Stimulated activated CD8-positive, alpha-beta memory T cell treated with anti-CD3 and anti-CD28 coated beads, Interleukin-15, amount 100 ng/mL, for 24 hours (primary cell): ENCODE measurements at places on chromosomes 2 and 18.

DNA sequence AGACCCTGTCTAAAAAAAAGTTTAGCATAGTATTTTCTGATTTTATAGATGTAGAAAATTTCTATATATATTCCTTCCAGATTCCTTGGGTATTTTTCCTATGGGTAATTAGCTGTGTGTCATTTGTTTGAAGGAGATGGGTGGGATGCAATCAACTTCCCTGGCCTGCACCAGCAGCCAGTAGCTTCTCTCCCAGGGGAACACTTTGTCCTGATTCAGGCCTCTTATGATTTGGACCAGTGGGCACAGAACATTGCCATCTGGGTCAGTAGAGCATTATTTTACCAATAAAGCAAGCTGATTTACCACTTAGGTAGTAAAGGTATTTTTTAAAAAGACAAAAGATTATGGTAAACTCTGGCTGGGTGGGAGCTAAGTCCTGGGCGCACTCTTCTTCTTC, 26.9 kb downstream of the UBE2F start:
- DNase-seq = no peak

DNA sequence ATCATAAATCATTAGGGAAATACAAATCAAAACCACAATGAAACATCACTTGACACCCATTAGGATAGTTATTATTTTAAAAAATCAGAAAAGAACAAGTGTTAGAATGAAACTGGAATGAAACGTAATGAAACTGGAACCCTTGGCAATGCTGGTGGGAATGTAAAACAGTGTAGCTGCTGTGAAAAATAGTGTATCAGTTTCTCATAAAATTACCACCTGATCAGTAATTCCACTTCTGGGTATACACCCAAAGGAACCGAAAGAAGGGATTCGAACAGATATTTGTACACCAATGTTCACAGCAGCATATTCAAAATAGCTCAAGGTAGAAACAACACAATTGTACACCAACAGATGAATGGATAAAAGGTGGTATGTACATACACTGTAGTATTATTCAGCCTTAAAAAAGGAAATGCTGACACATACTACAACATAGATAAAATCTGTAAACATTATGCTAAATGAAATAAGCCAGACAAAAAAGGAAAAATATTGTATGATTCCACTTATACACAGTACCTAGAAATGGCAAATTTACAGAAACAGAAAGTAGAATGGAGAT, 27.0 kb downstream of the ROCK1 start:
- no peak for DNase-seq

DNA sequence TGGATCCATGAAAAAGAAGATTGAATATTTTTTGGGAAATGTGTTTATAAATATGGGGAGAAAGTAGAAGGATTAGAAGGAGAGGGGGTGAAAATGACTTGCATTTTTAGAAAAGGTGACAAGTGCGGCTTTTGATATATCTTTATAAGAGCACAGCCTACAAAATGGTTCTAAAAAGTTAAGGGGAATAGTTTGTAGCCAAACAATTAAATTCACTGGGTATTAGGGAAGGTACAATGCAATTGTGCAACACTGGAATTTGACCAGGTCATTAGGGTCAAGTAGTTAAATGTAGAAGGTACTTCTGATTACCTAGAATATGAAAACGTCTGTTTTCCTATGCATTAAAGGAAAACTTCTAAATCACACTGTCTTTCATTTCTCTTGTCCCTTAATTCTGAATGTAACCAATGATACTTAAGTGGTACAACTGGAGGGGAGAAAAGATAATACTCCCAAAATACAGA, 44.5 kb upstream of the SERTAD2 start:
- no peak for DNase-seq

- no peak for DNase-seq
Measured at GRCh38 chr2:25293958-25294562, 47.7 kb downstream of the DNMT3A start.

GRCh38 chr2:121137571-121137970, 147.4 kb downstream of the TFCP2L1 start:
- DNase-seq = no peak

- DNase-seq = no peak
Measured at GRCh38 chr2:69544951-69545350, 98.6 kb downstream of the AAK1 start.

- no peak for DNase-seq
Measured at GRCh38 chr2:9782197-9782719, 61.0 kb upstream of the TAF1B start.

DNA sequence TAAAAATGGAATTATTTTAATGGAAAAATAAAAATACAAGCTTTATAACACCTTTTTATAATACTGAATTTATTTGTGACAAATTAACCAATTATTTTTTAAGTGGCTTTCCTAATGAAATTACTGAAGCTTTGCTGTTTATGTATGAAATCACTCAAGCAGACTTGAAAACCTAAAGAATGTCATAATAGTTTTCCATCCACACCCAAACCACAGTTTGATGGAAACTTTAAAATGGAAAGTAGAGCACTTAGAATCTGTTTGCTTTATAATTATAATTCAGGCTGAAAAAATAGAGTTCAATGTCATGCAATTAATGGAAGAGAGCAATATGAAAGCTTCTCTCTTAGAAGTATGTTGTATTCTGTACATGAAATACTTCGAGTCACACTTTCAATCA, 31.6 kb upstream of the WDR75 start:
- no peak for DNase-seq

DNA sequence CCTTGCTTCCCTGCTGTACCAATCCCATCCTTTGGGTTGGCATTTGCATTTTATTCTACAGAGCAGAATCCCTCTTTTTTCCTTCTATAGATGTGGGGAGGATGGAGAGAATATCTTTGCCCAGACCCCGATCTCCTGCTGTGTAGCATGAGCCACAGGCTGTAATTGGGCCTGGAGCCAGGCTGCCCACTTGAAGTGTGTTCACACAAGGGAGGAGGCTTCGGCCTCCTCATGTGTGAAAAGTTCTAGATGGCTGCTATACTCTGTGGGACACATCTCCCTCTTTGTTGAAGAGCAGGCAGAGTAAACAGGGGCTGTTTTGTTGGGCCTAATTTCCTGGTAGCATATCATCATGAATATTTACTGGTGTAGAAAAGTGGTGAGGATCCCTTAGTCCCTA, 126.3 kb downstream of the XRCC5 start:
- DNase-seq = no peak

- DNase-seq = no peak
Measured at GRCh38 chr2:112790305-112790704, 6.0 kb upstream of the IL1A start.

- DNase-seq = no peak
Measured at GRCh38 chr18:8287196-8287885, 321.9 kb upstream of the RAB12 start.

- no peak for DNase-seq
Measured at GRCh38 chr2:54360055-54360792, 95.9 kb upstream of the SPTBN1 start.

DNA sequence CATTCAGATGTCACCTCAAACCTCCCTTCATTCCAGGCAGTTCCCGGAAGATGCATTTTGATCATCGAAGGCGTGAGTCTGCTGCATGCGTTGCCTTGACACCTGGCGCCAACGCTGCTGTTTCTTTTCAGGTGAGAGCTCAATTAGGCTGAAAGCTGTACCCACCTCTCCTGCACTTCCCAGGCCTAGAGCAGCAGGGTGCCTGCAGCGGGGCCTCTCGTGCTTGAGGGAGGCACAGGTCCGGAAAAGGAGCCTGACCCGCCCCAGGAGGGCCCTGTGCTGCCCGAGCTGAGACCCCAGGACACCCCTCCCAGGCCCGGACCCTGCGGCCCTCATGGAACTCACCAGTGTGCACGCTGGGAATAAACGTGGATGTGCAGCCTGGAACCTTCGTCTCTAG, 31.4 kb upstream of the KCNG2 start:
- DNase-seq = no peak

- no peak for DNase-seq
Measured at GRCh38 chr2:154974041-154974440, 275.5 kb downstream of the KCNJ3 start.

- no peak for DNase-seq
Measured at GRCh38 chr18:73232933-73233332, 365.1 kb upstream of the NETO1 start.

DNA sequence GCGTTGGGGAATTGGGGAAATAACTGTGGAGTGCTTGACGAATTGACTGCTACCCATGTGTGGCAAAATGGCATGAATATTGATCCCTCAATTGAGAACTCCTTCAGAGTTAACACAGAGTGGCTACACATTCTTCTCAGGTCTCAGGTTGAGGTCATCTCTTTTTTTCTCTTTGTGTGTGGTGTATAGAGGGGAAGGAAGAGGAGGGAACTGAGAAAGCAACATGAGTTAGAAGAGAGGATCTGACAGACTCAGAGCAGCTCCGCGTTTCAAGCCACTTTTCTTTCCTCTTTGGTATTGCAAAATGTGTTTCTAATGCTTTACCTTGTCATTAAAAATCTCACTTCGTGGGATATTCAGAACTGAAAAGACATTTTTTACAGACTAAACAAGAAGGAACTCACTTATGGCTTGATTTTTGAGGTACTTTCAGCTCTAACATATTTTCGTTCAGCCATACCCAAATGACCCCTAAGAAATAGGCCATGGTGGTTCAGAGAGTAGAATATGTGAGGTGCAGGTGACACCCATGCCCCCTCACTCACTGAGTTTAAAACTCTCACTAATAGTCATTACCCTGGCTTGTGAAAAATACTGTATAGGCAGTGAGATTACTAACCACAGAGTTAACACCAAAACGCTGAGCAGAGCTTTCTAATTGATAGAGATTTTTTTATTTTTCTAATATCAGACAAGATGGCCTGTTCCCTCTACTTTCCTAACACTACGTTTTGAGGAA, 22.5 kb downstream of the STAT4 start:
- no peak for DNase-seq

- no peak for DNase-seq
Measured at GRCh38 chr18:12012697-12013096, 31.4 kb downstream of the IMPA2 start.

DNA sequence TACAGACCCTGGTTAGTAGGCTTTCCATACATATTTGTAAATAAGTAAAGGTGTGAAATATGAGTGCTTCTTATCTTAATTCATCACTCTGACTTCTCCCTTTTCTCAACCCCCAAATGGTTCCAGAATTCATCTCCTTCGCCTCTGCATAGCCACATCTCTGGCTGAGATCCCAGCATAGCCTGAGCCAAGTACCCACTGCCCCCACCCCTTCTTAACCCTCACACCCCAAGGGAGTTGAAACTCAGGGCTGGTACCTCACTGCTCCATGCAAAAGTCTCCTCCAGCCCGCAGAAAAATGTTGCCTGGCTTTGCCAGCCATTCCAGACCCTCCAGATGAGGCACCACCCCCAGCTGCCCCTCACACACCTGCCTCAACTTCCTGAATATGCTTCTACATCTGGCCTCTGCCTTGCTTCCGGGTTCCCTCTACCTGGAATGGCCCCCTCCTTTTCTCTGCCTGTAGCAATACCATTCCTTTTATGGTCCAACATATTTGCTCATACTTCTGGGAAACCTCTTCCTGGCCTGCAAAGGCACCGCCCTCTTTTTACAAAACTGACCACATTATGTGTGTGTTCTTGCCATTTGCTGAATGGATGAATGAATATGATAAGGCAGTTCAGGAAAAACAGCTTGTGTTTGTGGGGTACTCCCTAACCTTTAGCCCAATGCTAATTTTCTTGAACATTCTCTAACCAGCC, 112.8 kb downstream of the CELF4 start:
- no peak for DNase-seq

GRCh38 chr2:134119117-134119712, 134.7 kb upstream of the MGAT5 start:
- no peak for DNase-seq

DNA sequence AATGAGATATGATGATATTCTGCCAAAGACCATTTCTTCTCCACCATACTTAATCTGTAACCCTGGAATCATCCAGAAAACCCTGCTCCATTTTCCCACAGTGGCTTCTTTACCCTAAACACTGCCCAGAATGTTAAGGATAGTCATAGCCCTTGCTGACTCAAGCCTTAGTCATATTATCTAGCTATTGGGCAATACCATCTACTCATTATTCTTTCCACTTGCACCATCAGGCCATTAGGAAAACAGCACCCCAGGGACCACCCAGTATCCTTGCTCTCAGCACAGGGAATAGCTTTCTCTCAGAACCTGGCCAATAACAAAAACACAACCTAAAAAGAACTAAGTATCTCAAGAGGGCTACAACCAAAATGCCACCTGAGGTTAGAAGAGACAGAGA, 445.7 kb upstream of the SLC14A2 start:
- no peak for DNase-seq

DNA sequence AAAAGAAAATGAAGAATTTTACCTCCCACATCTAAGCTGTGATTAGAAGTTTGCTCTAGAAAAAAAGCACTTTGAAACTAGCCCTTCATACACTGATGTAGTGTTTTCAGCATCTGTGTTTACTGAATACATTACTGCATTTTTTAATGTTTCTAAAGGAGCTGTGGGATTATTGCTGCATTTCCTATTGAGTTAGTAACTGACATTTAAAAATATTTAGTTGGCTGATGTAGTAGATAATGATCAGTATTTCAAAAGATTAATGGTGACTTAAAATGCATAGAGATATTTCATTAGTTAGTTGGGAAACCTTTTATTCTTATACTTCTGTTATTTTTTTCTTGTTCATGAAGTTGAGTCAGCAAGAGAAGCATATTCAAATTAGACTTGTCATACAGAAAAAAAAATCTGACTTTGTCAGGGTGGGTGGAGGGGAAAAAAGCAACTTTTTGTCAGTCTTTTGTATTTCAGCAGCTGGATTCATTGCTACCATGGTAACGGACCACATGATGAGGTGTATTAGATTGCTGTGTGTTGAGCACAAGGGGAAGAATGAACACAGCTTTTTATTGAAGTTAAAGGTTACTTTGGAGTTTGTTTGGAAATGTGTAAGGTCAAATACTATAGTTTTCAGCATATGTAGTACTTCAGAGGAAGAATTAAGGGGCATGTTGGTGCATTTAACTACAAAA, at the start of gene DTNA:
DTNA (plus strand) TSS at position 549 of the 692 bp plus-strand sequence. CDS start 45,679 bp downstream, outside the sequence.
- no peak for DNase-seq

GRCh38 chr2:41764131-41764530, 283.7 kb upstream of the PKDCC start:
- DNase-seq = no peak

DNA sequence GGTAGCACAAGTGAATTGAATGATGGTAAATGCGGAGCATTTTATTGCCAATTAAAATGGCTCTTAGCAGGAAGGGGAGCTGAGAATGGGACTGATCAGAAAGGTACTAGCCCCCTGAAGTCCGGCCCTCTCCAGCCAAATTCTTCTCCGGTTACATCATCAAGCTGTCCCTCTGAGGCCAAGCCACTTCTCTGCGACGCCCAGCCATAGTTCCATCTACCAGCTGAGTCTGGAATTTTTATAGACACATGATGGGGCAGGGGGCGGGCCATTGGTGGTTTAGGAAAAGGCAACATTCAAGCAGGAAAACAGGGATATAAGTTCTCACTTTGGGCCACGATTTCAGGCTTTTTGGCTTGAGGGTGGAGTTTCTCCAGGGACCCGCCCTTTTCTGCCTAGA, 22.7 kb downstream of the RPRM start:
- DNase-seq = no peak

DNA sequence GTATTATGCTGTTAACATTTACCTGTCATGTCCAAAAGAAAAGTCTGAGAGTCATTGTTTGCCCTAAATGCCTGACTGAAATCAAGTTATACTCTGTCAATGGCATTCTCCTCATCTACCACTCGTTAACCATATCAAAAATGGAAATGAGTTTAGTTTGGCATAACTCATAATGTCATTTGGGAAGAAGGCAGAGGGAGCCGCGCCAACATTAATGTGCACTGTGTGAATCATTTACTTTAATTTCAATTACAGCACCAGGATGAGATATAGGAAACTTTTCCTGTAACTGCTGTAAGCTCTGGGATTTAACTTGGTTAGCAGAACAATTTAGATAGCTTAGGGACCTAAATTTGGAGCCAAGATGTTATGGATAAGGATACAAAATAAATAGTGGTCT, 871.2 kb upstream of the POU3F3 start:
- no peak for DNase-seq
